Caco-2 (cell line): ENCODE measurements at places on chromosomes 6 and 20. TPM values are rescaled to one million over a fixed set of nuclear protein-coding genes. Genes with fewer than 3 reads are reported as not detected.

DNA sequence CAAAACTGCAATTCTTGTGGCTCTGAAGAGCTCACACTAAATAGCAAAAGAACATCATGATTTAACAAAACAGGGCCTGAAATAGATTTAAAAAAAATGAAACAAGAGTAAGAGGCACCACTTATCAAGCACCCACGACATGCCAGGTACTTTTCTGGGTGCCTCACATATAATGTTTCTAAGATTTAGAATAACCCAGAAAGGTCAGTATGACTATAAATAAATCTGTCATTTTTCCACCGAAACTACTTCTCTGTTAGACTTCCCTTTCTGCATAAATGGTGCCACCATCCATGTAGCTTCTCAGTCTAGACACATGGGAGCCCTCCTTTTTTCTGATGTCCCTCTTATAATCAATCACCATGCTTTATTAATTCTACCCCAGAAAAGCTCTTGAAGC, 652.4 kb upstream of the CHD6 start:
- DNase-seq, result no peak

GRCh38 chr6:2447931-2448330, 202.5 kb upstream of the GMDS start:
- DNase-seq, result no peak

DNA sequence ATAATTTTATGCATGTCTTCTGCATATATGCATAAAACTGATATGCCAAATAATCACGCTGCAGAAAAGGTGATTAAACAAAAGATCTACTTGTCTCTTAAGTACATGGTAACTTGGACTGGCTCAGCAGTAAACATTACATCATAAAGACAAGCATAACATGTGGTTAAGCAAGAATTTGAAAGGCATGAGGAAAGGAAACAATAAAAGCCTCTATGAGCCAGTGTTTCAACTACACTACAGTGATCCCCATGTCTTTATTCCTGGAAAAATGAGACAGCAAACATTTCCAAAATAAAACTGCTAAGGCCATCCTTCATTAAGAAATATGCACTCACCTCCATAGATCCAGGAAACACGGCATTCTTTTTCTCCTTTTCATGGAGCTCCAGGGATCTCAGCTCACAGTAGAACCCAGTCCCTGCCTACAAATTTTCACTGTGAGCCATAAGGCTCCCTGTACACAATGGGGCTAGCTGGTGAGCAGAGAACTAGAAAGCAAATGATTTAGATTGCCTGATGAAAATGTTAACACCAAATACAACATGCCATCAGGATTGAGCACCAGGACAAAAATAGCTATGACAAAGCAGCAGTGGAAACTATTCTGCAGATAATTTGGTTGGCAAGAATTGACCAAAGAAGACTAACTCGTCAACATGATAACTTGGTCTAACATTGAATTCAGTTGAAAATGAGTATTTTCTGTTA, 156.1 kb downstream of the COL21A1 start:
- DNase-seq, result no peak

Gene TFAP2D
- not detected in 2 replicates for total RNA-seq

Gene CLDN20
- total RNA-seq, result not detected in 2 replicates

Gene PDYN
- total RNA-seq, result not detected in 2 replicates

Gene OXT
- total RNA-seq, result 1.9 and 2.7 TPM in 2 replicates
